ENCODE measurements at places on chromosomes 12 and 14.

DNA sequence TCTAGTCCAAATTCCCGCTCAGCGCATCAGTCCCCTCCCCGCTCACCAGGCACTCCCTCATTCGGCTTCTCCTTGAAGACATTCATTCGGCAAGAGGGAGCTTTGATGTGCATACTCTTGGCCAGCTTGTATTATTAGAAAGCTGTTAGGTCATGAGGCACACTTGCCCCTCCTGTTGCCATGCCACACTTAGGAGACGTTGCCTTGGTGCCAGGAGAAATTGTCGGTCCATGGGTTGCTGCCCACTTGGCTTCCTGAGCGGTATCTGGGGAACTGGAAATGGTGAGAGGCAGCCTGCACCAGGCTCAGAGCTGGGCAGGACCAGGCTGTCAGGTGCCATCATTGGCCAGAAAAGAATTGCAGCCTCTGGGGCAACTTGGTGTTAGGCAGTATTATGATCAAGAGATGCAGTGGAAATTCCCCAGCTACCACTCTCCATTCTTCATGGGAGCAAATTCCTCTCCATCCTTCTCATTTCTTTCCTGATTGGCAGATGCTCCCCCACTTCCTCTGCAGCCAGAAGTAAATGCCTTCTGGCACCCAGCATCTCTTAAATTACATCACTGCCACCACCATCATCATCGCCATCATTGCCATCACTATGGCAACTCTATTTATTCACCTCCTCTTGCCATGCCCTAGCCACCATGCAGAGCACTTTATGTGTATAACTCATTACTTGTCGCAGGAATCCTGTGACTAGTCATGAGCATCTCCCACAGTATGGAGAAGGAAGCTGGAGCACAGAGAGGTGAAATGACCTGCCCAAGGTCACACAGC, 12.4 kb downstream of the CABP1 start:
- no peak for DNase-seq

GRCh38 chr12:1819571-1819970, 794 bp upstream of the LRTM2 start:
- no peak for DNase-seq

- DNase-seq = no peak
These were observed 47.3 kb downstream of the PDE6H start for GRCh38 chr12:15020156-15020555.

DNA sequence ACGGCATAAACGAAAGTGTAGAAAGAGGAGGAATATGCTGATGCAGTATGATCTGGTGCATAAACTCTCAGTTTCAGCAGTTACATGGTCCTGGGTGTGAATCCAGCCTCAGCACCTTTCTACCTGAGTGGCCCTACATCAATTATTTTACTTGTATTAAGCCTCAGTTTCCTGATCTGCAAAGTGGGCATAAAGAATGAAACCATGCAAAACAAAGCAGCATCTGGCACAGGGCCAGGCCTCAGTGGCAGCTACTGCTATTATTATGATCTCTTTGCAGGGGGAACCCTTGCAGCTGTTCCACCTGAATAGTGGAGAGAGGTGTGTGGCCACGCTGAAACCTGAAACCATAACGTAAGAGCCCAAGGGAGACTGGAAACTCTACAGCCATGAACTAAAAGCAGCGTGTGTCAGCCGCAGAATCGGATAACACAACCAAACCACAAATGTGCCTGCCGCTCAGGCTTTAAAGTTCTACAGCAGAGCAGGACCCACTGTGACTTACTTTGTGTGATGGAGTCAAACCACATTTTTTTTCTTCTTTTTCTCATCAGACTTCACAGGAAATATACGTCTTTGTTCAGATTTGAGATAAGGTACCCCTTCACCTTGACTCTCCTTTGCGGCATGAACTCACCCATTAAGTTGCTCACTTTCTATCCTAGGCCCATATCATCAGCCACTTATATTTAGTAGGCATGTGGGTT, 29.2 kb upstream of the FOS start:
- DNase-seq = no peak

DNA sequence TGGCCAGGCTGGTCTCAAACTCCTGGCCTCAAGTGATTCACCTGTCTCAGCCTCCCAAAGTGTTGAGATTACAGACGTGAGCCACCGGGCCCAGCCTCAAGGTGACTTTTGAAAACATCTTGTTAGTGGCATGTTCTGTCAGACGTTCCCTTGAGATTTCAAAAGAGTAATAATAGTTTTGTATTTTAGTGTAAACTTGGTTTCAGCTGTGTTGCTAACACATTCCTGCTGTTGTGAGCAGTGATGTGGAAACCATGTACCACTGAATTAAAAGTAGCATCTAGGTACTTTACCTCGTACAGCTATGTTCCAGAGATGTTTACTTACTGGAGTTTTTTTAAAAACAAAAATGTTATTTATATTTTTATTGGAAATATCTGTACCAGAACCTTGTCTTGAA, 111.3 kb downstream of the AEBP2 start:
- no peak for DNase-seq

DNA sequence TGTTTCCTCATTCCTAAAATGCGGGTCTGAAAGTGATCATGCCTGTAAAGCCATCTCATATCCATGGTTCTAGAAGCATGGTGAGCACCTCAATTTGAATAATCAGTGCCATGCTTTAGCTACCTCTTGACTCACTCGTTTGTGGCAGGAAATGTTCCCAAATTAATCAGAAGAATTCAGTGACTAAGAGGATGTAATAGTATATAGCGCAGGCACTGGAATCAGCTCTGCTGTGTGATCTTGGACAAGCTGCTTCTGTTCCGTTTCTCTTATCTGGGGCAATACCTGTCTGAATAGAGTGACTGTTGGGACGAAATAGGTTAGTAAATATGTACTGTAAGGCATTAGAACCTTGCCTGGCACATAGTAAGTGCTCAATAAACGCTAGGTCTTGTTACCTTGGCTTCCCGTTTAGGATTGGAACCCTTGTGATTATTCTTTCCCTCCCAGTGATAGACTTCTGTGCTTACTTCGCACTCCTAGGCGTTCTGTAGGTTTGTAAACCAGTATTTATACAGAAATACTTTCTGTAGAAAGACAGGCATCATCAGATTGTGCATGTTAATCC, 820 bp upstream of the SMAGP start:
- DNase-seq = peak; percentile 73

- no peak for DNase-seq
These were observed 62.6 kb upstream of the BBS10 start for GRCh38 chr12:76410781-76411180.

- no peak for DNase-seq
These were observed 57.0 kb downstream of the ZFP36L1 start for GRCh38 chr14:68735856-68736255.

- DNase-seq = no peak
These were observed 59.8 kb upstream of the STON2 start for GRCh38 chr14:81459912-81460311.

DNA sequence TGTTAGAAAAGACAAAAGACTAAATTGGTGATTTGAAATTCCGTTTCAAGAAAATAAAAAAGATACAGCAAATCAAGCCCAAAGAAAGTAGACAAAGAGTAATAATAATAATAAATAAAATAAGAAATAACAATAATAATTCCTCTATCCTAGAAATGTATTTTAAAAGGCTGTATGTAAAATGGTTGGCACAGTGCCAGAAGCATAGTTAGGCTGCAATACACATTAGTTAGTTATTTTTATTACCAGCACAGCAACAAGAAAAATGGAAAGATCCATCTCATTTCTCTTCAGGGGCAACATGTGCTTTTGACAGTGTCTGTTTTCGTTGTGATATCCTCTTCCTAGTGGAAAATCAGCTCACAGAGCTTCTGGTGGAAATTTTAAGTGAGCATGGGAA, 174.1 kb upstream of the TMTC1 start:
- no peak for DNase-seq

GRCh38 chr14:23344481-23344880, 8.2 kb downstream of the SLC22A17 start:
- no peak for DNase-seq

DNA sequence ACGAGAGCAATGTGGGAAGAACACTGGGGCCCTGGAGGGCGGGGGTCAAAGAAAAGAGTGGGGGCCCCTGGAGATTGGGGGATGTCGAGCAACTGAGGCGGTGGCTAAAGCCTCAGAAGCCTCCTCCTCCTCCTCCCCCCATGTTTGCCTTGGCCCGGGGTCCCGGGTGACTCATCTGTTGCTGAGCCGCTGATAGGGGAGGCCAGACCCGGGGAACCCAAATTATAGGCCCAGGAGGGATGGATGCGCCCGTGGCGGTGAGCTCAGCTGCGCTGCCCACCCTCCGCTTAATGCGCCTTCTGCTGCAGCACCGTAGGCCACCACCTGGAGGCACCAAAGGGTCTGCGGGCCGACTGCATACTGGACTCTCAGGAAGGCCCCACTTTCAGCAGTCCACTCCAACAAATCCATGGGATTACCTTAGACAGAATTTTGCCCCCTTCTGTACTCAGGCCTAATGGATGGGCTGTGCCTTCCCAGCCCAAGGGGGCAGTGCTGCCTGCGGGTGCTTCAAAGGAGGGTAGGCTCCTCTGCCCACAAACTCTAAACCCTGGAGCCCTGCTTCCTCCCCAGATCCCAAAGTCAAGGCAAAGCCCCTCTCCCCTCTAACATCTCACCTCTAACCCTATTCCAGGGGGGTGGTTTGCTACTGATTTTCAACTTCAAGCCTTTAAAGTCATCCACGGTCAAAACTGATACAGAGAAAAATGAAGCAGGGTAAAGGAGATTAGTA, 2.6 kb upstream of the WNT10B start:
- no peak for DNase-seq

DNA sequence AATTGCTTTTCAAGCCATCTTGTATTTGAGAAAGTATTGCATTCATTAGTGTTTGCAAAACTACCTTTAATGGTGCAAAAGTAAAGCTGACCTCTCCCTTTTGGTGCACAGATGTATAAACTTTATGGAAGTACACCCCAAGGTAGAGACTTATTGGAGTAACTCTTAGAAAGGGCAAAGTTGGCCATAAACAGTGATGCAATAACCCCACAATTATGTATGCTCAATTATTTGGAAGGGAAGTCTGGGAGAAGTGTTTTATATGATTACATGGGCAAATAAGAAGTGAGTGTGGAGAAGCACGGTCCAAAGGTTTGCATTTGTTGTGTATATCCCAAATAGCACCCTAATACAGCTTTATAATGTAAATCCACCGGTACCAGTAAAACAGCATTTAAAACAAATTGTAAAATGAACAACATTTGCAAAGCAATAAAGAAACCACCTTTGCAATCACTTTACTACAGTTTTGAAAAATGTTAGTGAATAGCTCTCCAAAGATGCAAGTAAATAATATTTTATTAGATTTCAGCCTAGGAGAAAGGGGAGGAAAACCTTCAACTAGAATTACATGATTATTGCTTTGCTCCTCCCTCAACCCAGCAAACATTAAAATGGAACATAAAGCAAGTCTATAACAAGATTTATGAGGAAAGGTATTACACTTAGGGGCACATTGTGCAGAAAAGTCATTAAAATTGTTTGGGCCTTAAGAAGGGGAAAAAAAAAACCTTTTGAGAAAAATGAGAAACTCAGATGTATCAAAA, 70.5 kb downstream of the HMGA2 start:
- no peak for DNase-seq

DNA sequence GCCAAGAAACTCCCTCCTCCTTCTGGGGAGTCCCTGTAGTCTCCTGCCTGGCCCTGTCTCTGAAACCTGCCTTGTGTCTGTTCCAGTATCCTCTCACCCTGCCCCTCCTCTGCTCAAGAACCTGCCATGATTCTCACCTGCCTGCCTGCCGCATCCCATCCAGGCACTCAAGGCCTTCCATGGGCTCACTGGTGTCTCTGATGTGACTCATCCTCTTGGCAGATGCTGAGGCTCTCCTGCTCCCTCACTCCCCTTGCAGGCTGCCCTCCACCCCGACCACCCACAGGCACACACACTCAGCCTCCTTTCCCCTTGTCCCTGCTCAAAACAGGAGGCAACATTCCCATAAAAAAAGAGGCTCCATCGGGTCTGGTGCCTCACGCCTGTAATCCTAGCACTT, 5.8 kb upstream of the BEGAIN start:
- no peak for DNase-seq

GRCh38 chr12:6158749-6159148, 34.3 kb upstream of the VWF start:
- no peak for DNase-seq

GRCh38 chr12:133057446-133057845, 20.1 kb downstream of the ZNF84 start:
- no peak for DNase-seq
